Cardiac septum (tissue), 1 donor: ENCODE measurements at places on chromosomes 7 and 10. TPM values are rescaled to one million over a fixed set of nuclear protein-coding genes. Genes with fewer than 3 reads are reported as not detected.

Gene YWHAG
- 183 TPM for total RNA-seq

Gene SORBS1
- 1,045 TPM for total RNA-seq

Gene CACNB2
- total RNA-seq = 20.6 TPM

Gene WEE2
- total RNA-seq = not detected

Gene CFTR
- 0.19 TPM for total RNA-seq

Gene NPM3
- 8.9 TPM for total RNA-seq

Gene PLEKHS1
- total RNA-seq = not detected

Gene GNAT3
- not detected for total RNA-seq

Gene CABCOCO1
- total RNA-seq = not detected

Gene CRPPA
- 7.3 TPM for total RNA-seq

Gene BBS9
- 8.7 TPM for total RNA-seq

Gene PPP1R3A
- total RNA-seq = 74.8 TPM

Gene AKR1C3
- 15.2 TPM for total RNA-seq

Gene TMEM196
- not detected for total RNA-seq

Gene ZNF282
- total RNA-seq = 12.6 TPM

Gene FAM204A
- 62.7 TPM for total RNA-seq

Gene VWA2
- not detected for total RNA-seq

Gene SLC39A12
- not detected for total RNA-seq

Gene RHOBTB1
- 16.3 TPM for total RNA-seq

Gene CLDN12
- 19.9 TPM for total RNA-seq

Gene ANKRD2
- 138 TPM for total RNA-seq

Gene HOXA7
- total RNA-seq = not detected

Gene NOLC1
- 26.2 TPM for total RNA-seq

Gene SPDYE16
- not detected for total RNA-seq

Gene ACTR1A
- total RNA-seq = 123 TPM

Gene HECW1
- total RNA-seq = not detected

Gene SFXN4
- 44.0 TPM for total RNA-seq

Gene RADIL
- 2.5 TPM for total RNA-seq

Gene FAM25A
- total RNA-seq = not detected

Gene MDFIC
- 49.8 TPM for total RNA-seq

Gene COL26A1
- not detected for total RNA-seq

Gene GPR158
- total RNA-seq = 0.05 TPM

Gene CNPY1
- not detected for total RNA-seq

Gene STRIP2
- 20.4 TPM for total RNA-seq

Gene DENND2A
- 7.2 TPM for total RNA-seq

Gene CTNNA3
- 198 TPM for total RNA-seq

Gene NOS3
- total RNA-seq = 26.5 TPM

Gene CDK5
- total RNA-seq = 9.4 TPM

Gene HOXA1
- total RNA-seq = 0.19 TPM

Gene CYCS
- 494 TPM for total RNA-seq

Gene LIPN
- total RNA-seq = not detected

Gene EBLN1
- not detected for total RNA-seq

Gene ZNF33B
- 7.4 TPM for total RNA-seq

Gene CAMK2B
- 149 TPM for total RNA-seq

Gene ANKRD16
- 3.9 TPM for total RNA-seq

Gene CALHM1
- total RNA-seq = not detected

Gene CCNY
- 83.4 TPM for total RNA-seq

Gene HIPK2
- total RNA-seq = 218 TPM

Gene IFIT3
- 6.8 TPM for total RNA-seq

Gene GRB10
- total RNA-seq = 51.8 TPM

Gene CALHM3
- total RNA-seq = not detected

Gene PTPRN2
- total RNA-seq = 0.92 TPM

Gene MKRN1
- total RNA-seq = 95.0 TPM
